ENCODE measurements at places on chromosomes 16 and 17.
A peak's percentile ranks its signal among the peaks of the same experiment; 100 is the strongest.

- no peak for DNase-seq
Measured at GRCh38 chr17:32159586-32160438, 17.5 kb downstream of the RHOT1 start.

DNA sequence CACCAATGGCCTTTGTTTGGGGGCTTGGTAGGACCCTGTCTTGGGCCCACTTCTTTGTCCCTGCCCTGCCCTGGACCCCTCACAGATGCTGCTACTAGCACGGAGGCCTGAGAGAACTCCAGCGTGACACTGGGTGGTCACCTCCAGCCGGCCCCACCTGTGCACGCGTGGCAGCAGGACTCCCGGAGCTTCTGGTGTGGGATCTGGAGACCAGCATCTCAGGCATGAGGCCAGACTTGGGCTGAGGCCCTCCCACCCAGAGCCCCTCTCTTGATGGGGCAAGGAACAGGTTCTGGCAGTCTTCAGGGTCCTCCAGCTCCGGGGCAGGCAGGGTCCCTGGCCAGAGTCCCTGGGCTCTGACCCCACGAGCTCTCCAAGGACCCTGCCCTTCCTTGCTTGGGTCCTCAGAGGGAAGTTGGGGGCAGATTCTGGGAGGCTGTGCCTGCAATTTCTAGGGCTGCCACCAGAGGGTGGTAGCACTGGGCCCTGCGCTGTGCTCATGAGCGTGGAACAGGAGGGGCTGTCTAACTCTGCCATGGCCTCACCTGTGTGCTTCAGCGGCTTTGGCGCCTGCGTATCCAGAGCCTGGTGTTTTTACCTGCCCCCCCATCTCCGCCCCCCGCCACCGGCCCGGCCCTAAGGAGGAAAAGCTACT is 3.1 kb upstream of the BAIAP3 start:
- DNase-seq, result no peak

- no peak for DNase-seq
Measured at GRCh38 chr17:43445009-43445589, 38.7 kb upstream of the DHX8 start.

GRCh38 chr17:83099570-83100181 is 20.3 kb downstream of the METRNL start:
- peak; percentile 24 for DNase-seq

DNA sequence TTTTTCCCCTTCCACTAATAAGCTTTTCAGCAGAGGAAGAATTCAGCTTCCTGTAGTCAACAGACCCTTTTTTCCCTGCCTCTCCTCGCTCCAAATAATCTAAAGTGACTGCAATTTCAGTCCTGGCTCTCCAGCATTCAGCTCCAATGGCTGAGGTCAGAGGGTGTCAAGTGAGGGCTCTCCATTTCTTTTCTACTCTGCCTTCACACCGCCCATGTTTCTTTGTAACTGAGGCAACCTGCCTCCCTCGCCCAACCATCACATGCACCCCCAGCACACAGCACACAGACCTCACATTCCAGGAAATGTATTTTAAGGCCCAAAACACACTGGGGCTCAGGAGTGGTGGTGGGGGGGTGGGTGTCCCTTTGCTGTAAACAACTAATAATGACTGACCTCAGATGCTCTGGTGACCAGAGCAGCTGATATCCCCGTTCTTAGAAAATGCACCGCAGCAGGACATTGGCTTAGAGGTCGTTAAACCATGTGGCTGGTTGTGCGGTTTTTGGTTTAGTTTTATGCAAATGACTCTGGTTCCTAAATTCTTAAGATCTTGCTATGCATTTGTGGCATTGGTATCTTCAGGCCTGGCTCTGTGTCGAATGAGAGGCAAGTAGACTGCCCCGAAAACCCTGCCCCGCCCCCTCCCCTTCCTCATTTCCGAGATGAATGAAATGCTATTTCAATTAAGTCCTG is 203.6 kb downstream of the ZFHX3 start:
- no peak for DNase-seq

DNA sequence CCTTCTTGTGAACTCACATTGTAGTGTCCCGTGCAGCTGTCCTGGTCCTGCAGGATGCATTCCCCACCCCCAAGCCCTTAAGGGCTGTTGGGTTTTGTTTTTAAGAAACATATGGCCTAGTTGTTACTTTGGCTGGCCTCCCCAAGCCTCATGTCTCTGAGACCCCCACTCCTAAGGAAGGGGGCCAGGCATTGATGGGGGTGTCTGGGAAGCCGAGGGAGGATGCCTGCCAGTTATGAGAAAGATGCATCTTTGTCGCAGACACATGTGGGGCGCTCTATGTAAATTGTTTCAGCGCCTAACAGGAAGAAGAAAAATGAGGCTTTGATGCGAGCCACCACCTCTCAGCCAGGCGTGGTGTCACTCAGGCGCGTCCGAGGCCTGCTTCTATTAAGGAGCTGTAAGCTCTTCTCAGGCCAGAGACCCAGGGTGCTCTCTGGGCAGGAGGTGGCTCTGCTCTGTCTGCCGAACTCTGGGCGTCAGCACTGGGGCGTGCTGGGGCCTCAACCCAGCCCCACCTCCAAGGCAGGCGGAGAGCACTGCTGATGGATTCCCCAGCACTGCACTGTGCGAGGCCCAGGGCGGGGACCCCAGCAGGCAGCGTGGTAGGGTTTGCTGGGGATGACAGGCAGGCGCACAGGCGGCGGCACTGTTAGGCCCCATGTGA is 70.6 kb downstream of the SREBF1 start:
- no peak for DNase-seq

- no peak for DNase-seq
Measured at GRCh38 chr17:12730931-12731521, 58.3 kb upstream of the ARHGAP44 start.

DNA sequence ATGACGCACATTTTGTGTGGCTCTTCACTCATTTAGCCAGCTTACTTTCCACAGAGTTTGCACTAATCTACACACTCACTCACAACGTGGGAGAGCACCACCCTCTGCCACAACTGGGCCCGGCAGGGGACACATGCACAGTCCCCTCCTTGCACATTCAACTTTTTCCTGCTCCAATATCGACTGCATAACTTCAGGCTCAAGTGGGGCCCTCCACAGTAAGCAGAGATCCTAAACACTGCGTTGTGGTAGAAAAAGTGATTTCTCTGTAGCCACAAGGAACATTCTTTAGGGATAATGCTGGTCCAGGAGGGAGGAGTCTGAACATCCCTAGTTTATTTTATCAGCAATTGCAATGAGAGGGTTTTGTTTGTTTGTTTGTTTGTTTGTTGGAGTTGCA is 40.0 kb downstream of the MRPS23 start:
- no peak for DNase-seq

DNA sequence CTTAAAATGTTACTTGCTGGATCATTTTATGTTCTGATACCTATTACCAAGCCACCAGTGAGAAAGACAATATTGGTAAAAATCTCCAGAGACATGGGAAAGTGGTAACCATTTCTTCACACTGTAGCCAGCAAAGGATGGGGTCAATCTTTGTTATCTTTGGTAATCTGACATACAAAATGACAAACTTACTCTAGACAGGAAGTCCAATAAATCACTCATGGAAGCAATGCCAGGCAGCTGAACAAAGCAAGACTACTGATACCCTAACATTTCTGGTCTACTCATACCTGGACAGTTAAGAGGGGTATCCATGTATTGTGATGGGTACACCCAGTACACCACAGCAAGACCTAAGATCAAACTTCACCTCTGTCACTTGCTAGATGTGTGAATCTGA is 19.0 kb downstream of the GRB2 start:
- DNase-seq, result no peak

DNA sequence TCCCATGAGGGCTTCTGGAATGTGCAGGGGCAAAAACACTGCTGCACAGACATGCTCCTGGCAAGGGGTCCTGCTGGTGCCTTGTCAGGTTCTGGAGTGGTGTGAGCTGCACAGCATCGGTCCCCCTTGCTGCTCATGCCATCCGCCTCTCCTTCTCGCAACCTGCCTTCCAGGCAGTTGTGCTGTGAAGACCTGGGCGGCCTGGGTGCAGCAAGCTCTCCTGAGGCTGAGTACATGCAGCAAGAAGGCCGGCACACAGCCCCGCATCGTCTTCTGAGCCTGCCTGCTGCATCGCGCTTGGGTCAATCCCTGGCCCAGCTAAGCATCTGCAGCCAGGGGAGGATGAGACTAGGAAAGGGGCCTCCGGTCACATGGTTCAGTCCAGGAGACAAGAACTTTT is 478 bp upstream of the TRPV1 start:
- no peak for DNase-seq

- no peak for DNase-seq
Measured at GRCh38 chr16:20916942-20917341, 16.4 kb downstream of the LYRM1 start.

DNA sequence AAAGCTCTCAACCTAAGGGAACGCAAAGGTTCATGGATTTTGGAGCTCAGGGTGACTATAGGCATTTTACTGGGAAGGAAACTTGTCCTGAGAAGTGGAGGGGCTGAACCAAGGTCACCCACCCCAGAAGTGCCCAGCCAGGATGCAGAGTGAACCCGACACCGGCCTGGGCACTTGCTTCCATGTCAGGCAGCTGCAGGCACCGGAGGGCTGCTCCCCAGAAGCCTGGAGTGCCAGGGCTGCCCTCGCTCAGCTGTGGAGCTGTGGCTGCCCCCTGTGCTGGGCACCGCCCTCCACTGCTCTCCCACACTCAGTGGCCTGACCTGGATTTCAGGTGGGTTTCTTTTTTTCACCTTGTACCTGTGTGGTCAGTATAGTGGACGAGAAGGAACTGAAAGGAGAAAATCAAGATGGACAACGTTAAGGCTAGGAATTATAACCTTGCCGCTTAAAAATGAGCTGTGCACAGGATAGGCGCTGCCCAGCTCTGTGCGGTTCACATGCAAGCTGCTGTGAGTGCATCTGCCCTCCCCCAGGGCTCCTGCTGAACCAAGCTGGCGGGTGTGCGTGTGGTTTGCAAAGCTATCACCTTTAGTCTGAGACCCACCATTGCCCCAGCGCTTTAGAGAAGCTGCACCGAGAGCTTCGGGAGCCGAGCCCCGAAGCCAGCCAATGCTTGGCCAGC is 2.2 kb downstream of the MAPK8IP3 start:
- no peak for DNase-seq

GRCh38 chr17:79947351-79948031 is 88.2 kb downstream of the TBC1D16 start:
- no peak for DNase-seq

GRCh38 chr16:65386672-65387071 is 264.8 kb upstream of the CDH11 start:
- DNase-seq, result no peak

DNA sequence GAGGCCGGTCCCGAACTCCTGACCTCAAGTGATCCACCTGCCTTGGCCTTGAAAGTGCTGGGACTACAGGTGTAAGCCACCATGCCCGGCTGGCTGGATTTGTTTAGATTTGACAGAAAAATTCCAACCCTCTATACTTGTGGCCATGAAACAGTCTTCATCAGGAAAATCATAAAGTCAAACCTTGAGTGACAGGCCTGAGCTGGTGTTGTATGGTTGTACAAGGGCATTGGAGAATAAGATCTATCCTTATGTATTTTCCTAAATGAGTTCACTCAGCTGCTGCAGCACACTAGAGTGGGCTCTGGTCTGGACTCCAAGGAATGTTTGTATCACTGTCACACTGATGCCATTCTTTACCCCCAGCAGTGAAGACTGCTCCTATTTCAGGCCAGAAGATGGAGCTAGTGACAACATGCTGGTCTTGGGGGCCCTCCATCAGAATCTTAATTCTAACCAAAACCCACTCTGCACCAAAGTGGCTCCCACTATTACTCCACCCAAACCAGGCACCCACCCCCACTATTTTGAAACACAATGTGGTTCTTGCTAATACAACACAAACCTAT is 27.4 kb downstream of the SNX11 start:
- DNase-seq, result no peak

DNA sequence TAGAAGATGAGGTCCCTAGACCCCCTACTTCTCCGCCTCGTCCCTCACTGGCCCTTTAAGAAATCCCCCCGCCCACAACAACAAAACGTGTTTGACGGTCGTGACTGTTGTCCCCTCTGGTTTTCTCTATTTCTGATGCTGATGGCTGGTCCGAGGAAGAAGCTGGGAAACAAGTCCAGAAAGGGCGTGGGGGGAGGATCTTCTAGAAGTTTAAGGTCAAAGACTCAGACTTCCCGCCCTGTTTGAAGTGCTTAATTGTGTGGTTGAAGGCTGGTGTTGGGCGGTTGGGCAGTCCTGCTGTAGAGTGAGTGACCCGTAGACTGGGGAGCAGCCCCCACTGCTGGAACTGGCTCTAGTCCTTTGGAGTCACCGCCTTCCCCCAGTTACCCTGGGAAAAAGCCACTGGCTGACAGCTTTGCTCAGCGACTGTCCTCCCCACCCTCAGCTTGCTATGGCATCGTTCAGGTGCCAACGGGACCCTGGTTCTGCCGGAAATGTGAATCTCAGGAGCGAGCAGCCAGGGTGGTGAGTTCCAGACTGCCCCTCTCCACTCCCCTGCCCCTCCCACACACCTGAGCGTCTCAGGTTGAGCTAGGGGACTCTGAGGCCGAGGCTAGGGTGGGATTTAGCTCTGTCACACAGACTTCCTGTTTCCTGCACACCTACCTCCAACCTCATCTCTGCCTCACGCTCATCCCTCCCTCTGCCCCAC is 1.6 kb downstream of the MLLT6 start:
- peak; percentile 30 for DNase-seq

- DNase-seq, result no peak
Measured at GRCh38 chr17:56026915-56027314, 126.4 kb upstream of the ANKFN1 start.

DNA sequence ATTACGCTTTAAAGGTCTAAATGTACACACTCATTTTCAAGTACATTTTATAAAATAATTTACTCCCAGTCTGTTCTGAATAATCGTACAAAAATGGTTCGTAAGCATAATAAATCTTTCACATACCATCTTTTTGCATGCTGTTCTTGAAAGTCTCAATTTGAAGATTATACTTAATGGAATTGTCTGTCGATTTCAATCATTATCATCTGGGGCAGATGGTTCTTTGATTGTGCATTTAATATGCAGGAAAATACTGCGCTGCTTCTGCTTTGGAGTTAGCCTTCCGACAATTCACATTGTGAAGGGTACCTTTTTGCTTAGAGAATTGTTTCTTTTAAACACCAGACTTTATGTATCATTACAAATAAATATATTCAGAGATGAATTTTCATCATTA is 262.8 kb downstream of the ABCC12 start:
- DNase-seq, result no peak
